ENCODE measurements at places on chromosomes 3 and 15. TPM values are rescaled to one million over a fixed set of nuclear protein-coding genes. Genes with fewer than 3 reads are reported as not detected.

Gene GPR176
- total RNA-seq = 206 TPM

Gene CX3CR1
- under 0.01 TPM for total RNA-seq

Gene CCDC14
- total RNA-seq = 21.8 TPM

Gene GABRA5
- not detected for total RNA-seq

Gene SLCO2A1
- total RNA-seq = not detected

Gene XCR1
- not detected for total RNA-seq

Gene LMAN1L
- total RNA-seq = 0.25 TPM

Gene GPR149
- total RNA-seq = not detected

Gene TRIM59
- total RNA-seq = 25.3 TPM

Gene SCN5A
- 0.56 TPM for total RNA-seq

Gene UBAP1L
- 1.2 TPM for total RNA-seq

Gene BCHE
- 0.31 TPM for total RNA-seq

Gene GPR171
- not detected for total RNA-seq

Gene MTFMT
- 9.3 TPM for total RNA-seq

Gene CLDN18
- not detected for total RNA-seq

Gene PGBD4
- total RNA-seq = 2.2 TPM

Gene BCL2A1
- 0.26 TPM for total RNA-seq
